ENCODE measurements at places on chromosomes 2 and 18.

- DNase-seq: no peak
Observed at GRCh38 chr2:56589835-56590234, 406.0 kb downstream of the CCDC85A start.

GRCh38 chr2:178386986-178387597 lies 63.9 kb downstream of the PRKRA start:
- no peak for DNase-seq

- no peak for DNase-seq
Observed at GRCh38 chr2:65077898-65078297, 21.7 kb downstream of the CEP68 start.

GRCh38 chr2:157229572-157229971 lies 27.9 kb upstream of the GALNT5 start:
- DNase-seq: no peak
